T-helper 9 cell (primary cell): ENCODE measurements at places on chromosomes 7 and 10.
A peak's percentile ranks its signal among the peaks of the same experiment; 100 is the strongest.

- DNase-seq = no peak
Measured at GRCh38 chr10:22459496-22459895, 114.2 kb downstream of the SPAG6 start.

DNA sequence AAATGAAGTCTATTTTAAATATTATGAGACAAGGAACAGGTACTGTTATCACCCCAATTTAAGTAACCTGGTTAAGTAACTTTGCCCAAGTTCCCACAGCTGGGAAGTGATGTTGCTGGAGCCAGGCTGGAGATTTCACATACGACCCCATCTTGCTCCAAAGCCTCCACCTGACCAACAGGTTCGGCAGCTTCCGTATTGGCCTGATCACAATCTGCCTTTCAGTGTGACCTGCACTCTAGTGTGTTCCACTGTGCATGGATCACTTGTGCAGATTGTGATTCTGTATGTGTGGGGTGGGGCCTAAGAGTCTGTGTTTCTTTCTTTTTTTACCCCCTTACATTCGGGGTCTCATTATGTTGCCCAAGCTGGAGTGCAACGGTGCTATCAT is 66.1 kb downstream of the PRTFDC1 start:
- no peak for DNase-seq

GRCh38 chr10:48604039-48604990 is 558 bp downstream of the ARHGAP22 start:
- no peak for DNase-seq

- DNase-seq = no peak
Measured at GRCh38 chr10:132996603-132997343, 54.4 kb upstream of the CFAP46 start.

DNA sequence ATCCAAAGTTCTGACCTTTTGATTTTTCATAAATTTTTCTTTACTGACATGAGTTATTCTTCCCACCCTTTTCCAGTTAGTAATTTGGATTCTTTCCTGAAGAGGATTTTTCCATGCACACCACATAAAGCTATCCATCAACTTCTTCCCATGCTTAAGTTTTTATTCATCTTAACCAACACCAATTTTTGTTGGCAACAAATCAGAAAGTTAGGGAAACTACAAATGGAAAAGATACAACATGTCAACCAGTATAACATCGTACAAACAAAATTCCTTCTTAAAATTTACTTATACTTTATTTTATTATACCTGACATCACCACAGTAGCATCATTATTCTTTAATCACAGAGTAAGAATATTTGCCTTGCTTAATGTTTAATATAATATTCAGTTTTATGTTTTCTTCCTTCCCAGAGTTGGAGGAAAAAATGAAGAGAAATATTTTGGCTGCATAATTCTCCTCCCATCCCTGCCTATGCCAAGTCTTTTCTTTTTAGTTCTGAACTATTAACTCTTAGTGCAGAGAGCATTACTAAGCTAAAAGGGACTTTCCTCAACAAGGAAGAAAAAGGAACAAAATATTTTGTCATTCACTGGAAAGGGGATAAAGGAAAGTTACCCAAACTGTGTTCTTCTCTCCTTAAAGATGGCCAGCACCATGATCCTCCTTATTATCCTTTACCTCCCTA is 67.5 kb upstream of the MEOX2 start:
- DNase-seq = no peak

- no peak for DNase-seq
Measured at GRCh38 chr10:7218968-7219367, 191.9 kb downstream of the SFMBT2 start.

DNA sequence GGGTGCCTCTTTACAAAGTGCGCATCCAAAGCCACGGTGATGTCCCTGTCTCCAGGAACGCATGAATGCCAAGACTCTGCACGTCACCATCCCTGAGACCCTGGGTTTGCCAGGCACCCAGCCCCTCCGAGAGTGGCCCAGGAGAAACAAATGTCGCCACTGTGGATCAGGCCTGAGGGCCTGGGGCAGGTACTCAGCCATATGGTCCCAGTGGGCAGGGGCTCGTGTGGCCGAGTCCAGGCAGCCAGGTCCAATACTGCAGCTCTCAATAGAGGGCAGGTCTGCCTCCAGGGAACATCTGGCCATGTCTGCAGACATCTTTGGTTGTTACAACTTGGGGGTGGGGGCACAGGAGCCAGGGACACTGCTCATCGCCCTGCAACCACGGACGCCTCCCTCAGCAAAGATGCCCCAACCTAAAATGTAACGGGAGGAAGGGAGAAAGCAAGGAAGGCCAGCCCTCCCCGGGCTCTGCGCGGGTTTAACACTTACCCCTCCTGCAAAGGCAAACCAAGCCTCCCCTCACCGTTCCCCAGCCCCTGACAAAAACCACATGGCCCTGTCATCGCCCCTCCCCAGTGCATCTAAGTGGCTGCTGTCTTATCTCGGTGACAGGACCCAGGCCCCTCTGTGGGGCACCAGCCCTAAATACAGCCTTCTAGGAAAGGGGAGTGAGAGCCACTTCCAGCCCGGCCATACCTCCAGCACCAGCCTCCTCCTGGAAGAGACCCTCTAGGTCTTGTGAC is 10.3 kb upstream of the PAPOLB start:
- DNase-seq = no peak

DNA sequence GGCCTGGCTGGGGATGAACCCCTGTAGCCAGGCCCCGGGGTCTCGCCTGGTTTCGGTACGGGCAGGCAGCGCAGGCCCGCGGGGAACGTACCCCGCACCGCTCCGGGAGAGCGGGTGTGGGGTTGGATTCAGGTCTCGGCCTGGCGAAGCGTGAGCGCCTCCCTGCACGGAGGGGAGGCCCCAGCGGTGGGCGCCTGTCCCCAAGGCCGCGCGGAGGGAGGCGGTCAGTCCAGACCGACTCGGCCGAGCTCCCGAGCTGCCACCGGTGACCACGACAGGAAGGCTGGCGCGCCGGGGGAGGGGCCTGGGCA is 378 bp upstream of the INPP5F start:
- no peak for DNase-seq

DNA sequence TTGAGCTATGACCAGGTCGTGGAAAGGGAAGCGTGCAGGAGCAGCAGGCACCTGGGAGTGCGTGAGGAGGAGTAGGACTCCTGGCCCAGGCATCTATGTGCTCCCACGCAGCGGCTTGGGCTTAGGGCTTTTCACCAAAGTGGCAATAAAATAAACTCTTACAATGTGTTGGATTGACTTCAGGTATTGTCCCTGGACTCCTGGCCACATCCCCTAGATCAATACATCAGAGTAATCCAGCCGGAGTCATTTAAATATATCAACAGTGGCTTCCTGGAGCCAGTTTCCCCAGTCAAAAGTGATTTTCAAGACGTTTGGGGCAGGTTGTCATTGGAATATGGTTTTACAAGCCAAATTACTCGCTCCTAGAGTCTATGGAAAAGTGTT is 344.4 kb downstream of the WDR11 start:
- DNase-seq = no peak

DNA sequence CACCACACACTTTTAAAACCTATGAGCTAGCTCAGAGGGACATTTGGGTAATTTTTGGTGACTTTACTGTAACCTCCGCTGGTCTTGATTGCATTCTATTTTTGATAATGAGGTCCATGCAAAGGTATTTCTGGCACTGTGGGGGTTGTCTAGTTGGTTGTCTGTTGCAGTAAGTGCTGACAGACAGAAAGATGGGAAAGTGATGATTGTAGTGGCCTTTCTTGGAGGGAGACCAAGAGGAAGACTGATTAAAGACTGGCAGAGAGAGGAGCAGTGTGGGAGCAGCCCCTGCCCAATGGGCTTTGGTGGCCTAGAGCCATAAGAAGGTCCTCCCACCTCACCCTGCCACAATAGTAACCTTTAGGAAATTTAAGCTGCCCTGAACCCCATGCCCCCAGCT is 173.4 kb upstream of the CTBP2 start:
- no peak for DNase-seq

GRCh38 chr7:116334555-116334954 is 124.2 kb downstream of the TES start:
- DNase-seq = no peak

GRCh38 chr7:13920053-13920697 is 69.3 kb downstream of the ETV1 start:
- DNase-seq = no peak

GRCh38 chr7:115779561-115779960 is 251.0 kb downstream of the TFEC start:
- no peak for DNase-seq

DNA sequence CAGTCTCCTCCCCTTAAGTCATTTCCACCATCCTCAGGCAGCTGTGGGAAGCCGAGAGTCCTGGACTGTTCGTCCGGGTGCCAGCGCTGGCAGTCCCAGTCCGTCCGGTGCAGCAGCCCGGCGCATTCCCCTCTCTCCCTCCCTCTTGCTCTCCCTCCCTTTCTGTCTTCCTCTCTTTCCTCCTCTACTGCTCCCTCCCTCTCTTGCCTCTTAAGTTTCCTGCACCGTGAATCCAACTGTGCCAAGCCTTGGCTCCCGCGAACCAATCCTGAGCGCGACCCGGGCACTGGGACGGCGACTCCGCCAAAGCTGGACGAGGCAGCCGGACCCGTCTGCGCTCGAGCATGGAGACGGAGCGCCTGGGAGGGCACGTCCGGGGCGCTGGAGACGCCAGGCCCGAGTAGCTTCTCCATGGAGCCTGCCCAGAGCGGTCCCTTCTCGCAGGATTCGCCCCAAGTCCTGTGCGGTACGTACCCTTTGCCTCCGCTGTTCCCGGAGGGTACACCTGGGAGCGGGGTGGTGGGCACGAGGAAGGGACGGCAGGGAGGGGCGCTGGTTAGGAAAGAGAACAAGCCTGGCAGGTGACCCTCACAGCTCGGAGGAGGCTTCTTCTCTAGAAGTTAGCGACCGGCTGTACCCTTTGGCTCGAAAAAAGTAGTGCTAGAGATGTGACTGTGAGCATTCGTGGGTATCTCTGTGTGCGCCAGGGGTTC is 1.0 kb downstream of the NXPH1 start:
- no peak for DNase-seq

GRCh38 chr7:63899691-63900393 is 98.8 kb upstream of the ZNF722 start:
- DNase-seq = peak; percentile 69

DNA sequence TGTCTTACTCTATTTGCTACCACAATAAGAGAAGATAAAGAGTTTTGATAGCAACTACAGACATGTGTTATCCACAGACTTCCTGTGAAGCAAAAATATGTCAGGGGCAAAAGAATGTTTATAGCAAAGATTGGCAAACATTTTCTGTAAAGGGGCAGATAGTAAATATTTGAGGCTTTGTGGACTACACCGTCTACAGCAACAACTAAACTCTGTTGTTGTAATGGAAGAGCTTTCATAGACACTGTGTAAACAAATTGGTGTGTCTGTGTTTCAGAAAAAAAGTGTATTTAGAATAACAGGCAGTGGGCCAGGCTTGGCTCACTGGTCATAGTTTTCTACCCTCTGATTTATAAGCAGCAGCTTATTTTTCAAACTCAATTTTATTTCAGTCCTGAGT is 521.4 kb downstream of the ANKRD7 start:
- no peak for DNase-seq

- DNase-seq = no peak
Measured at GRCh38 chr10:113823389-113823788, 30.5 kb downstream of the DCLRE1A start.

GRCh38 chr10:124875596-124875995 is 66.3 kb upstream of the ZRANB1 start:
- DNase-seq = no peak

DNA sequence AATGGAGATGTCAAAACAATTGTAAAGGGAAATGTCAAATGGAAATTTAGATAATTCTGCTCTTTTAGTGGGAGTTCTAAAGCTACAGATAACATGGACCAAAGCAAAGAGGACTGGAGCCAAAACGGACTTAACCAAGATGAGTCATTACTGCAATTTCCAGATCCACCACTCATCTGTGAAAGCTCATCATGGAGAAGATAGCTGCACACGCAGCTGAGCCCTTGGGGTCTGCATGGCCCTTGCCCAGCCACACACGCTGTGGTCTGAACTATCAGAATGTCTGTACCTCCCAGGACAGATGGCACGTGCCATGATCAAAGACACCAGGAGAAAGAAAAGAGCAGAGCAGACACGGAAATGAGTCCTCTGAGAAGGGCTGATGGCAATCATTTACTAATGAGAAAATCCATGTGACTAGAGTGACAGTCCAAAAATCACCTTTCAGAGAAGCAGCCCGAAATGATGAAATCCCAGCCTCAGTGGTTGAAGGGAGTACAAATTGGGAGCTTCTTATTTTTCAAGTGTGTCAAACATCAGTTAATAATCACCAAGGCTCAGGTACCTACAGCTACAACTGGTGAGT is 177.9 kb upstream of the MGMT start:
- no peak for DNase-seq

DNA sequence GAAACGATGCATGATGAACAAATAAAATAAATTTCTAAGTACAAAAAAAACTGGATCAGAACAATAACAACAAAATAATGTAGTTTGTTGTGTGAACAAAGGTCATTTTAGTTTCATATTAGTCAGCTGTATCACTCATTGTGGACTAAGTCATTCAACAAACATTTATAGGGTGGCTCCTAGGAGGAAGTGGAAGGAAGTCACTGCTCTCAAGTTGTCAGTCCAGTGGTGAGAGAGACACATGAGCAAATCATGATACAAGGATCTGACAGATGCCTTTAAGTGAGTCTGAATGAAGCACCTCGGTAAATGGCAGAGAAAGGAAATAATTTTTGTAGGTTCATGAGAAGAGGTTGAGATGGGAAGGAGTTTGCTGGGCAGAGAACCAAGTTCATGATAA is 56.8 kb downstream of the EPDR1 start:
- DNase-seq = no peak

- DNase-seq = no peak
Measured at GRCh38 chr10:27717861-27718260, 27.8 kb downstream of the MKX start.

DNA sequence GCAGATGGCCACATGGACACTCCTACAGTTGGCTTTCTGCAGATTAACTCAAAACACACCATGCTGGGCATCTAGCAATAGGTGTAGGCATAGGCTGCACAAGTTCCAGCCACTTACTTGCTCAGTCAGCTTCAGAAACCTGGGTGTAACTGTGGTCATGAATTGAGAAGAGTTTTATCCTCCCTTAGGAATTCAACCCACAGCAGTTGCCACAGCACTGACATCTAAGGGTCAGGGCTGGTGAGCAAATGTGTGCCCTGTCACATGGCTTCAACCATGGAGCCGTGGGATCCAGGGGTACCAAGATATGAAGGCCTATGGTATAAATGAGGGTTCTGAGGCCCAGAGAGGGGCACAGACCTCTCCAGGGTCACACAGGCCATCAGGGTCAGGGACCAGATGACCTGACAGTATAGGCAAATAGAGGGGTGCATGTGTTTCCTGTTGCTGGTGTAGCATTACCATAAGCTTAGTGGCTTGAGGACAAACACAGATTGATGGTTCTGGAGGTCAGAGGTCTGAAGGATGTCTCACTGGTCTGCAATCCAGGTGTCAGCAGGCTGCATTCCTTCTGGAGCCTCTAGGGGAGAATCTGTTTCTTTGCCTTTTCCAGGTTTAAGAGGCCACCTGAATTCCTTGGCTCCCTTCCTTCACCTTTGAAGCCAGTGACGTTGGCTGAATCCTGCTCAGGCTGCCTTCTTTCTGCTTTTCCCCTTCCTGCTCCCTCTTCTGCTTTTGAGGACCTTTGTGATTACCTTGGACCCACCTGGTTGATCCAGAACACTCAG is 24.1 kb downstream of the MINDY4 start:
- DNase-seq = no peak
